MG63 (cell line): ENCODE measurements at places on chromosomes 7 and 10. TPM values are rescaled to one million over a fixed set of nuclear protein-coding genes. Genes with fewer than 3 reads are reported as not detected.

DNA sequence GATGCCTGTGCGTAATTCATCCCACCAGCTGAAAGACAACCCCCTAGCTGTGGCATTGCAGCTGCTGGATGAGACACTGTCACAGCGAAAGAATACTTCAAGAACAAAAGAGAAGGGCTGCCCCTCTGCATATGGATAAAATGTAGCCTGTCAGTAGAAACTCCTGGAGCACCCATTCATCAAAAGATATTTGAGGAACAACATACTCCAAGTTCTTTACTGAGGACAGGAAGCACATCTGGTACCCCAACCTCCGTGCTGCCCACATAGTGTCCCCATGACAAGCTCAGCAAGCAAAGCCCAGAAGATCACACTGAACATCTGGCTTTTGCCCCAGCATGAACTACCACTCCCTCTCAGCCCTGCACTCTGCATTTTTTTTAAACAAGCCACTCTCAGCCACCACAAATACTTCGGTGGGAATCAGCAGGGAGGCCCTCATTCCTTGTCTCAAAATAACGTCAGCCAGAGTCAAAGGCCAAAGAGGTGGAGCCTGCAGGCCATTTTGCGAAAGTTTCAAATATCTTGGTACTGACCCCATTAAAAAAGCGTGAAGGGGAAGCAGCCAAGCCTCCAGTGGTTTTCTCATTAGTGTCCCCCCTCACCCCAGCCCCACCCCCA lies 1.7 kb downstream of the CREB3L2 start:
- peak; percentile 59 for DNase-seq

DNA sequence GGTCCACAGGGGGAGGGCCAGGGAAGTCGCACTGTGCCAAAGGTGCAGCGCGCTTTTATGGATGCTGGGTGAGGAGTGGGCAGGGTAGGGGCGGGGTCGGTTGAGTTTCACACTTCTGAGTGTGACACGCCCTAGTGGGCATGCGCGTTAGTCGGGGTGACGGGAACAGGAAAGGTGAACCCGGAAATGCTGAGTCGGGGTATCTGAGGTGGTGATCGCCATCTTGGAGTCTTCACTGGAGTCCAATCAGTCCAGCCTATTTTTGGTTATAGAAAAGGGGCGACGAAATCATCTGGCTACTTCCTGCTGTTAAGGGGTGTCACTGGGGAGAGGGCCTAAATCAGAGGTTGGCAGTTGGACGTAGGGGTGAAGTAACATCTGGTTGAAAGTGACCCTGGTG lies 40.8 kb downstream of the ZNF138 start:
- no peak for DNase-seq

DNA sequence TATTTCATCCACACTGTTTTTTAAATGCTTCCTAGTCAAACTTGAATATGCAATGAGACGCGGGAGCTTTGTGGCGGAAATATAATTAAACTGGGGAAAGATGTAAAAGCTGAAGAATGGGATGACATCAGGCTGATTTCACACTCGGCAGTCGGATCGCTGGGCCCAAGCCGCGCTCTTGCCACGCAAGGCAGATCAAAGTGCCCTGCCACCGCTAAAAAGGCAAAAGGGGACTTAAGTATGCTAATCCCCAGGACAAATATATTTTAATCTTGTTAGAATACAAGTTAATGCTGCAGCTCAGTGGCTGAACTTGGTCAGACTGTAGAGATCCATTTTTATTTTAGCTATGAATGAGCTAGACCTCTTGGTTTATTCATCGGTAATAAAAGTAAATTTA lies 13.8 kb downstream of the EN2 start:
- DNase-seq = no peak

DNA sequence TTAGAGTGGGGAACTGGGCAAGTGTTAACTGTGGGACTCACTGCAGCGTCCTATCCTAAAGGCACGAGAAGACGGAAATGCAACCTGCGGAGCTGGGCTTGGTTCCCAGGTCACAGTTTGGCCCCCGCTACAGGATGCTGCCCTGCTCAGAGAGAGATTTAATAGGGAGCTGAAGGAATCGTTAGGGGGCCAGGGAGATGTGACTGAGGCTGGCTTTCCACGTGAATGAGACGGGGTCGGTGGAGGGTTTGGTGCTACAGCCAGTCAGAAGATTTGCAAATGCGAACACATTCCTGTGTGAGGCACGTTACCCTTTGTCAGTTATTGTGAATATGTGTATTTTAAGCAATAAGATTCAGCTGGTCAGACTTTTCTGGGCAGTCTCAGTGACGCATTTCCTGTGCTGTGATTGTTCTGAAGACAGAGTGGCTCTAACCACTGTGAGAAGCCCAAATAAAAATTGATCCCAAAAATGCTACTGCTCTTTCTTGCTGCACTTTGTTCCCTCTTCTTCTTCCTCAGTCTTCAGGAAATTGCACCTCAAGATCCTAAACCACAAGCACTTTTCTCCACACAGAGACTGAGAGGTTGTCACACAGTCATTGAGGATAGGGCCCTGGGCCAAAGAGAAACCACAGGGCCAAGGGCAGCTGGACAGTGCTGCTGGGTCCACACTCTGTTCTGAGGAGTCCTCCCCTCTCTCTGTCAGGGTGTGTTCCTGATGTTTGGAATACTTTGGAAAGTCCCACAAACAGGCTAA lies 21.2 kb downstream of the CYP17A1 start:
- DNase-seq = no peak

GRCh38 chr7:112138938-112139337 lies 67.3 kb downstream of the DOCK4 start:
- no peak for DNase-seq

DNA sequence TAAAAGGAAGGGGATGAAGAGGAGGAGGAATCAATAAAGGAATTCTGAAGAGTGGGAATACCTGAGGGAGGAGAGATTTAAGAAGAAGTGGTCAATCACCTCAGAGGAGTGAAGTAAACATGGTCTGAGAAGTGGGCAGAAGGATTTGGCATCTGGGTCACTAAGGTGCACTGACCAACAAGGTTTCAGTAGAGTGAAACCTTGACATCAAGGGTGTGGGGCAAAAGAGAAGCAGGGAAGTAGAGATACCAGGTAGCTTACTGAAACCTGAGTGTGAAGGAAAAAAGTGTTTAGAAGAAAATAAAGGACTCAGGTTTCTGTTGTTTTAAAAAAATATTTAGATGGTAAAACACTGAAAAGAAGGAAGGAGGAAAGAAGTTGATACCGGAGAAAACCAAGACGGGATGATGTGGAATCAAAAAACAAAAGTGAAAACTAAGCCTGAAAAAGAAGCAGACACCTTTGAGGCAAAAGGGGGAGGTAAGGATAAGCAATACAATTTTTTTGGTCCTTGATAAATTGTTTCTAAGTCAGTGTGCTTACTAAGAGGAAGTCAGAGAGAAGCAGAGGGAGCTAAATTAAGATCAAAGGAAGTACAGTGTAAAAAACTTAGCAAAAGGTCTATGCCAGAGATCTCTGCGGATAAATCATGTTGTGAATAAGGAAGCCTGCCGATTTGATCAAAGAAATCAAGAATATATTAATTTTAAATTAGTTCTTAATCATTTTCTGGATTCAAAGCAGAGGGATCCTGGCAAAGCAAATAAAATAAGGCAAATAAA lies 137.2 kb upstream of the GPR22 start:
- no peak for DNase-seq

DNA sequence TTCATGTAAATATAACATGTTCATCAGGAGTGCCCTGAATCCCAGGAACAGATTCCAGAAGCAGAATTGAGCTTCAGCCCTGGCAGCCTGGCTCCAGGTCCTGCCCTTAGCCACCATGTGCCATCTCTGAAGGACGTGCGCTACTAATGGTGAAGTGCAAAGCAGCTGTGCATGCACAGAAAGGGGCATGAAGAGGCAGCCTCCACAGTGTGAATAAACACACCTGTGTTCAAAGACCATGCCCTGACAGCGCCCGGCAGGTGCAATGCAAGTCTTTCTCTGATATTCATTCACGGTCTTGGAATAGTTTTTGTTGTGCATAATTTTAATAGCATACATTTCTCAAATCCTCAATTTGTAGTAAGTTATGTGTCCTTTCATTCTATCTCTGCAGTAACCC lies 250.4 kb upstream of the TCERG1L start:
- no peak for DNase-seq

OR9A2 gene
- not detected in 2 replicates for total RNA-seq

LRRN3 gene
- total RNA-seq = not detected in 2 replicates

NPY gene
- not detected in 2 replicates for total RNA-seq

ARL4A gene
- total RNA-seq = 66.5 and 99.5 TPM in 2 replicates

CLCN1 gene
- total RNA-seq = not detected in 2 replicates

SORCS3 gene
- total RNA-seq = not detected in 2 replicates
